ENCODE measurements at places on chromosomes 6 and 20.

DNA sequence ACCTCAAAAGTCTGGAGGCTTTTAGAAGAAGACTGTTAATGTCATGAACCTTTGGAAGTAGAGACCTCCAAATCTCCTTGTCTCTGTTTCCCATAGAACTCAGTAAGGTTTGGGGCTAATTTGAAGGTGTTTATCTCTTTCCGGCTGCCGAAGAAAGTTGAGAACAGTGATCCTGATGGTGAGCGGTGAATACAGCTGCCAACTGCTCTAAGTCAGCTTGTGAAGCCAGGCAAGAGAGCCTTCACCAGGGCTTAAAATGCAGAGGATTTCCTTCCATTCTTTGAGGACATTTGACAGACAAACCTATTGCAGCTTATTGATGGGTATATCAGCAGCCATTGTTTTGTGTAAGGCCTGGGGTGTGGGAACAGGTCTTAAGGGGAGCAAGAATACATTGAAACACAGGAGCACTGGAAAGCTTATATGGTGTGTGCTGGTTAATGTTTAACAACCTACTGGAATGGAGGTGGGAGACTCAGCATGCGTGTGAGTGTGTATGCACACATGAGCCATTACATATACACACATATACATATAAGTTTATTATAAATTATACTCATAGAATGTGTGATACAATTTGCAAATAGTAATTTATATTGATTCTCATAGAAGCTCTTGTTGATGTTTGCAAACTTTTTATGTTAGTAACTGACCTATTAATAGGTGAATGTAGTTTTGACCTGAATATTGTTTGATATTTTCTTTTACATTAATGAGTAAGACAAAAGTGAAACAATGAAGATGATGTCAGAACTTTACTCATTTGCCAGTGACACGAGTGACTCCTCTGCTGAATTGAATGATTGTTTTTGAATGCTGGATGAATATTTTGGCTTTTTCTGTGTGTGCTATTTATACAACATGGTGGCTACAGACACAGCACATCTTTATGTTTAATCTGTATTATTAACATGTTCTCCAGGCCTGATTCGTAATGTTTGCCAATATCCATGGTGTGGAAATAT, 18.1 kb downstream of the PLEKHG1 start:
- DNase-seq, result no peak

DNA sequence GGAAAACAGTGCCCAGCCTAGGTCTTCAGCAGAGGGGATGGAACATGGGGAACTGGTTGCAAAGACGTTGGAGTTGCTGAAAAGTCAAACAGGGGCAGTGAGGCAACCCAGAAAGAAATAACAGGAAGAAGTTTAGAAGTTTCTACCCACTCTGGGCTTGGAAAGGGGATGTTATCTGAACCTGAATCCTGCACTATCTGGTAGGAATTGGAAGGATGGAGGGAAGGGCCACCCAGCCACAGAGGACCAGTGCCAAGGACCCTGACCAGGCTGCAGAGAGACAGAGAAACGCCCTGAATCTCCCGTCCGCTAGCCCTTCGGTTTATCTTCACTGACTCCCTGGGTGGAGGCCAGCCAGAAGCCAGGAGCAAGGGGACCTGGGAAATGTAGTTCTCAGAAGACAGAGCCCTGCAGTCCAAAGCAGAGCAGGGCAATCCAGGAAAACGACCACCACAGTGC, 217.3 kb upstream of the RREB1 start:
- DNase-seq, result peak; percentile 65

- no peak for DNase-seq
Observed at GRCh38 chr6:144012534-144012933, 4.5 kb upstream of the PLAGL1 start.

DNA sequence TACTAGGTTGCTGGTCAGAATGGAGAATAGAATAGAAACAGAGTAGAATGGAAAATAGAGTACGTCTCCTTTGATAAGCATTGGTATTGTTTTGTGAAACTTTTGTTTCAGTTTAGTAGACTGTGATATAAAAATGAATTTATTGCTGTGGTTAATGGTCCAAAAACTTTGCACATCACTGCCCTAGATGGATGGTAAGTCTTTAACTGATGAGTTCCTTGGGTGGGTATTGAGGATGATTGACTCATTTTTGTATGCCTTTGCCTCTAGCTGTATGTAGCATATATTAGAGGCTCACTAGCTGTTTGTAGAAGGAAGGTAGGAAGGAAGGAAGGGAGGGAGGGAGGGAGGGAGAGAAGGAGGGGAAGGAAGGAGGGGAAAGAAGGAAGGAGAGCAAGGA, 48.3 kb downstream of the ZDHHC14 start:
- no peak for DNase-seq

DNA sequence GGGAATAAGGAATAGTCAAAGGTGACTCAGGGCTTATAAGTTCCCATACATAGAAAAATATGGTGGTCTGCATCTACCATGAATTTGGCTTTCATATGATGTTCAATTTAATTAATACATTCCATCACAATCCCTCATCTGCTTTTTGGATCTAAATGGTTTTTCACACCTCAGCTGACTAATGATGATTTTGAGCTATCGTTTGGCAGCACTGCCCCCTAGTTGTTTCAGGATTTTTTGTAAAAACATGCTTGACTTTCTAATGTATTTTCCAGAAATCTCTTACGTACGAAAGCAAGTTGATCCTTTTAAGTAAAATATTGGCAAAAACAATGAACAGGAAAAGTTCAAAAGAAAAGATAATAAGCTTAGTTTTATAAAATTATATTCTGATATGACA, 408.6 kb upstream of the ADGRB3 start:
- peak; percentile 55 for DNase-seq

DNA sequence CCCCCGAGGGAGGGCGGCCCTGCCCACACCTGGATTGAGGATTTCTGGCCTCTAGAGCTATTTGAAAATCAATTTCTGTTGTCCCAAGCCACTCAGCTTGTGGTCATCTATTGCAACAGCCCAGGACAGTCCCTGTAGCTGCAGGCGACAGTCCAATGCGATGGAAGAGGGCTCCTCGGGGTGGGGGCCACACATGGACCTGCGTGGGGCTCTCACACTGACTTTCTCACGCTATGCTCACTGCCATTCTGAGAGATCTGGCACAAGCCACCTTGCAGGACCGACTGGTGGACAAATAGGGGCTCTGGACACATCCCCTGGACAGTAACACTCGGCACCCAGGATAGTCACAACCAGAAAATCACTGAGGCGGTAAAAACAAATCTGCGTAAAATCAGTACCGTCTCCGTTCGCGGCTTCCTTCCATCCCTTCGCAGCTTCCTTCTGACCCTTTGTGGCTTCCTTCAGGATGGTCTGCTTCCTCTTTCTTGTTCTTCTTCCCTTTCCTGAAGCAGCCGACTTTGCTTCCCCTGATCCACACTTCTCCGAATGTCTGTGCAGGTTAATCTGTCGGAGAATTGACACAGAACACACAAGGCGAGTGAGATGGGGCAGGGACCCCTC, 21.8 kb downstream of the CTCFL start:
- no peak for DNase-seq

DNA sequence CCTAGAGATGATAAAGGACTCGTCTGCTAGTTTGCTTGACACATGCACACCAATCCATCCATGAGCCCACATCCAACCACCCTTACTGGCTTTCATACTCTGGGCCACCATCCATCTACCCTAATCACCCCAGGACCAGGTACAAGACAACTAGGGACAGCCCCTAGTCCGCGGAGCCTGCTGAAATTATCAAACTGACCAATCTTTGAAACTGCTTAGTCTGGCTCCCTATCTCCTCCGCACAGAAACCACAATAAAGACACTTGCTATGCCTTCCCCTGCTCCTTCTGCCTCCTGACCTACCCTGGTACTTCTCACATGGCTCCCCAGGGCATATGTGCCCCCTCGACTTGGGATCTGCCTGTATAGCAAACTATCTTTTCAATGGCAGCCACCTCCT, 33.1 kb downstream of the PXDC1 start:
- DNase-seq, result no peak

GRCh38 chr6:82484001-82484400, 120.4 kb downstream of the TPBG start:
- peak; percentile 3 for DNase-seq

GRCh38 chr20:32589256-32589655, 4.1 kb upstream of the NOL4L start:
- no peak for DNase-seq

GRCh38 chr6:113049190-113049589, 702.1 kb downstream of the RFPL4B start:
- DNase-seq, result no peak

- no peak for DNase-seq
Observed at GRCh38 chr6:138563650-138564049, 64.4 kb upstream of the NHSL1 start.

All from NCI-H1417 (cell line).